ENCODE measurements at places on chromosomes 5 and 9.
A peak's percentile ranks its signal among the peaks of the same experiment; 100 is the strongest.

DNA sequence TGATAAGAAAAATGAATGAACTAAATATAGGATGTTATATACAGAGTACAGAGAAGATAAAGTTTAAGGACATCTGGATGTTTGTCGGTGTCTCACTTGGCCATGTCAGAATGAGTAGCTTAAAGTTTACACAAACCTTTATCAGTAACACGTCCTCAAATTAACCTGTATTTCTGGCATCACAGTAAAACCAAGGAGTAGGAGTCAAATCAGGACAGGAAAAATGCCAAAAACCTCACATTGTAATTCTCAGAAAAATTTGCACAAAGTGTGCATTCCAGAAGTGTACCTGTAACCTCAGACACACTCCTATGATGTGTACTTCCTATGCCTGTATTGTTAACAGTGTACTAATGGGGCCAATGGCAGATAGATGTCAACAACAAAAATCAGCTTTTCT lies 139.3 kb downstream of the SMC2 start:
- no peak for DNase-seq

- DNase-seq, result no peak
Observed at GRCh38 chr5:158938200-158938599, 161.5 kb downstream of the EBF1 start.

- no peak for DNase-seq
Observed at GRCh38 chr5:76528547-76529331, 94.5 kb downstream of the F2RL2 start.

GRCh38 chr5:4130819-4131218 lies 535.2 kb downstream of the IRX1 start:
- no peak for DNase-seq

GRCh38 chr5:73160239-73160671 lies 12.7 kb upstream of the TMEM174 start:
- DNase-seq, result no peak

DNA sequence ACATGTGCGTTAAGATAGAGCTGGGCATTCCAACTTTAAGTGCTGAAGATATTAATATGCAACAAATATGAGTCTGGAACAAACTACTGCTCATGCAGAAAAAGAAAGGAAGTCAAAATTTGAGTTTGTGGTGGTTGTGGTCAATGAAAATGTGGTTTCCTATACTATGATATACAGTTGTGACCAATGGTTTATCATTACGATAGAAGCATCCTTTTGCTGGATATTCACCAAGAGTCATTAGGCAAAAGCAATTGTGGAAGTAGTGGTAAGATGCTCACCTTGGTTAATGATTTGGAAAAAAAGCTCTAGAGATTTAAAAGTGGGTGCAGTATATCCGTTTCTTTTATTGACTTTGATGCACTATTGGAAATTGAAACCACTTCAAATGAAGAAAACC lies 1007.0 kb downstream of the NR2F1-AS1 start:
- no peak for DNase-seq

DNA sequence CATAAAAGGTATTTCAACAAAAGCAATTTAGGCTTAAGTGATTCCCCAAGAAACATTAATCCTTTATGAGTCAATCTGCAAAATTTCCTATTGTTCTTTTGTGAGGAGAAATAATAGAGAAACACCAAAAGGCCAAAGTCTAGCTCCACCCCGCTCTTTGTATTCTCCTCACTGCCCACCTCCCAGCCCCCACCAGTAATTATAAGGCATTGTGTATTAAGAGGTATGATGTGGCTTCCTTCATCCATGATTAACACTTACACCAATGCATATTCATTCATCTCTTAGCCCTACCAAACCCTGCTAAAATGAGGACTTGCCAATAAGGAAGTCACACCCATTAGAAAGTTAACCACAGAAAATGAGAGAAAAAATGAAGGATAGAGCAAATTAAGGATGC lies 105.3 kb upstream of the SPATA31D4 start:
- no peak for DNase-seq

DNA sequence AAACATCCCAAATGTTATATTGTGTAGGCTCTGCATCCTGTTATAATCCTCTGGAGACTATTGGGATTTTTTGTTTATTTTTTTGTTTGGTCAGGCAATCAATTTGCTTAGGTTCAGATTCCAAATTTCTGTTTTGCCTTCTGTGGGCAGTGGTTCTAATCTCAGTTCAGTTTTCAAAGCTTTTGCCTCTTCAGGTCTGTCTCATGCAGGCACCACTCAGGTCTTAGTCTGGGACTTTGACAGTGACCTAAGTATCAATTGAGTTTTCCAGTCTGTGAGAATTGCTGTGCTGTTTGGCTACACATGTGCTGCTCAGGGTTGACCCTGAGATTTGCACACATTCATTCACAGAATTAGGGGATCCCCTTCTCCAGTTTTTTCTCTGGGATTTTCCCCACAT lies 14.1 kb downstream of the SNX2 start:
- no peak for DNase-seq

- no peak for DNase-seq
Observed at GRCh38 chr5:58456486-58456885, 3.4 kb downstream of the PLK2 start.

- DNase-seq, result no peak
Observed at GRCh38 chr5:168921147-168921866, 342.1 kb upstream of the PANK3 start.

DNA sequence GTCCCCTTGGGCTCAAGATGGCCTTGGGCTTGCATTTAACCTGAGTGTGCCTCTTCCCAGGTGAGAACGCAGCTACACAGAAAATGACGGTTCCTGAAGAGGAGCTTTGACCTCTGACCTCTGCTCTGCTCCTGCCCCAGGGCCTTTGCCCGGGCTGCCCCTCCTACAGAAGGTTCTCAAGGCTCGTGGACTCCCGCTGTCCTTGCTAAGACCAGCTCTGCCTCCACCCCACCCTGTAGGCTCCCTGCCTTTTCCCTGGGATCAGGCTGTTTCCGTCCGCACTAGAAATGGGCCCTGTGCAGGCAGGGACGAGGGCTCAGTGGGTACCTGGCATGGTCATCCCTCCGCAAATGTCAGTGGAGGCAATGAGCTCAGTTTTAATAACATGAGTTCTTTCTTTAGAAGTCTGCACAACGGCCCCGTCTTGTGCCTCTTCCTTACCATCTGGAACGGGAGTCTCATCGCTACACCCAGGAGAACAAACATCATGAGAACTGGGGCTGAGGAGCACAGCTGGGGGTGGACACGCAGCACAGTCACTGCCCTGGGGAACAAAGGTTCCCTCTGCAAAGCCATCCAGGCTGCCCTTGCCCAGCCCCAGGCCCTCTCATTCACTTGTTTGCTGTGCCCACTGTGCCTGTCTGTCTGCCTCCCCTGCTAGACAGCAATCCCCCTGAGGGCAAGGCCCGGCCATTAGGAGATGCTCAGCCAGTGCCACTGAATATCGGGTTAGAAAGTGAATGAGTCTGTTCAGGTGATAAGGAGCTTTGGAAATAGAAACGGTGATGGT lies 26.7 kb upstream of the LPCAT1 start:
- DNase-seq, result no peak

GRCh38 chr9:94874316-94874715 lies 147.8 kb downstream of the AOPEP start:
- peak; percentile 19 for DNase-seq

GRCh38 chr9:108910402-108910801 lies 23.5 kb downstream of the ELP1 start:
- no peak for DNase-seq

- no peak for DNase-seq
Observed at GRCh38 chr9:9612270-9612669, 1000.5 kb downstream of the PTPRD start.

- DNase-seq, result no peak
Observed at GRCh38 chr9:115209601-115210306, 91.8 kb upstream of the TNC start.

DNA sequence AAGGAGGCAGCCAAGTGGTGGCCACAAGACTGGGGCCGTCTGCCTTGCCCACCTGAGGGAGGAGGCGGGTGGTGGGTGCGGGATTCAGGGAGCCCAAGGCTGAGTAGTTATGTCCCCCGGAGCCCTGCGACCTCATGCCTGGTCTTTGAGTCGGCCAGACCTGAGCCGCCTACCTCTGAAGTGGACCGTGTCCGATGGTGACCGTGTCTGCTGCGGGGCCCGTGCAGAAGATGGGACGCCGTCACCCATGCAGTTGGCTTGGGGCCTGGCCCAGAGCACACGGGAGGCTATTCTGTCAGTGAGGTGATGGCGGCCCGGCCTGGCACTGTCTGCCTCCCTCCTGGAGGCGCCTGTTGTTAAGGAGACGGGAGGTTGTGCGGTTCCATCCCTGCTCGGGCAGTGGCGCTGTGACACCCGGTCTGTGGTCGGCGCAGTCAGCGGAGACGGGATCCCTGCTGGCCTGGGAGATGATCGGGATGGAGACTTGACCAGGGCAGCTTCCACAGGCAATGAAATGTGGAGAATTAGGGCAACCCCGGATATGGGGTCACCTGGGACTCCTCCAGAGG lies 62.5 kb upstream of the FCN2 start:
- no peak for DNase-seq

GRCh38 chr9:94586316-94586715 lies 7.3 kb downstream of the FBP2 start:
- DNase-seq, result no peak

- DNase-seq, result no peak
Observed at GRCh38 chr5:124743602-124744169, 2.8 kb downstream of the ZNF608 start.

- no peak for DNase-seq
Observed at GRCh38 chr9:69496846-69497450, 171.9 kb downstream of the ENTREP1 start.

- DNase-seq, result no peak
Observed at GRCh38 chr9:28105001-28105400, 531.7 kb upstream of the C9orf72 start.

All from HTR-8/SVneo (cell line).